ENCODE measurements at places on chromosomes 6 and 20.
A peak's percentile ranks its signal among the peaks of the same experiment; 100 is the strongest.

GRCh38 chr20:48292806-48293205 lies 507.5 kb upstream of the SULF2 start:
- no peak for DNase-seq

GRCh38 chr6:145428706-145429105 lies 306.6 kb downstream of the EPM2A start:
- no peak for DNase-seq

GRCh38 chr6:152642578-152643375 lies 5.6 kb upstream of the SYNE1 start:
- DNase-seq: peak; percentile 26

GRCh38 chr6:101845172-101845571 lies 451.7 kb downstream of the GRIK2 start:
- no peak for DNase-seq

- DNase-seq: no peak
Measured at GRCh38 chr6:136992113-136992512, 52.7 kb downstream of the IL20RA start.

DNA sequence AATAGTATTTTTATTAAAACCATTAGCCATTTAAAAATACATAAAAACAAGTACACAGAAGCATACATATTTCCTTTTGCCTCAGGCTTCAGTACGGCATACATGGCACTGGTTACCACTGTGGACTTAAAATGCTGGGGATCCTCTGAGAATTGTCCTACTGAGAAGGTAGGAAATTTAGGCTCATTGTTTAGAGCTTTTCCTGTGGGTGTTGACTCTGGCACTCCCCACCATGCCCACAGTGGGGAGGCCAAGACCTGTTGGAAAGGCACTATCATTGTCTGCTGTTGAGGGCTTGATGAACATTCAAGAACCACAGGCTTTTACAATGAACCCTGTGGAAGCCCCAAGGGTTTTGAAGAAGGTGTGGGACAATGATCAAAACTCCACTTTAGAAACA lies 473.4 kb downstream of the BTBD3 start:
- DNase-seq: no peak

DNA sequence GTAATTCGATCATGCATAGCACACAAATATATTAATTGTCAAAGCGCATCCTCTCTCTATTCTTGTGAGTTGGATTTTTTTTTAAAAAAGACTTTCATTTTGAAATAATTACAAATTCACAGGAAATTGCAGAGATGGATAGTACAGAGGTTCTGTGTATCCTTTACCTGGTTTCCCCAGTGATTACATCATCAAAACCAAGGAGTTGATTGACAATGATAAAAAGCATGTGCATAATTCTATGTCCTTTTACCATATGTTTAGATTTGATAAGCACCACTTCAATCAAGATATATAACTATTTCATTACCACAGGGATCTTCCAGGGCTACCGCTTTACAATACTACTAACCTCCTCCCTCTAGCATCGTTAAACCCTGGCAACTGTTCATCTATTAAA lies 40.2 kb downstream of the CCN2 start:
- DNase-seq: no peak

GRCh38 chr6:2855061-2855519 lies 13.4 kb upstream of the SERPINB1 start:
- DNase-seq: peak; percentile 46

DNA sequence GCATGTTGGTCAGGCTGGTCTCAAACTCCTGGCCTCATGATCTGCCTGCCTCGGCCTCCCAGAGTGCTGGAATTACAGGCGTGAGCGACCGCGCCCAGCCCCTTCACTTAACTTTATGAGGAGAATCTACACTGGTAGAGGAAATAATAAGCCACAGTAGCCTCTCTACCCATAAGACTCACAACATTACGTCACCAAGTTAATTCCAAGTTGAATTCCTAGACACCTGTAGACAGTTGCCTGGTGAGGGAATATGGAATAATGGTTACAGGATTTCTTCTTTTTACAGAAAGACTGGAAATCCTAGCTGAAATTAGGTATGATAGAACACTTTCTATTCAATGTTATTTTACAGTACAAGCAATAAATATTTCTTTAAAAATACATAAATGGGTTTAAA lies 854.5 kb upstream of the EYS start:
- no peak for DNase-seq
